ENCODE measurements at places on chromosomes 1 and 21.

- DNase-seq, result no peak
Observed at GRCh38 chr1:6603915-6604558, 1.4 kb upstream of the KLHL21 start.

DNA sequence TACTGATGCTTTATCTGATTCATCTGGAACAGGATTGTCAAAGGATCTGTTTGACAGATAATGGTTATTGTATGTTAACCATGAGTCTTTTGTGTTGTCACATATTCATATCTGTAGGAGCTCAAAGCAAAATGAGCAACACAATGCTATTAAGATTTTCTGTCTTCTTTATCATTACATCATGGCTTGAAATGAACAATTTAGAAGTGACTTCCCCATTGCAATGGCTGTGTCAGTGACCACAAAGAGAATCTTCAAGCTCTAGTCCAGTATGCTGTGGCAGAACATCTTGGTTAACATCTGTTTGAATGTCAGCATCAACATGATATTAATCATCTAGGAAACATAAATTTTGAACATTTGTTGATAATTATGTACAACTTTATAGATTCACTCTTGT lies 1148.5 kb downstream of the PLA2G4A start:
- no peak for DNase-seq

- DNase-seq, result no peak
Observed at GRCh38 chr1:43572538-43572937, 41.9 kb downstream of the PTPRF start.

DNA sequence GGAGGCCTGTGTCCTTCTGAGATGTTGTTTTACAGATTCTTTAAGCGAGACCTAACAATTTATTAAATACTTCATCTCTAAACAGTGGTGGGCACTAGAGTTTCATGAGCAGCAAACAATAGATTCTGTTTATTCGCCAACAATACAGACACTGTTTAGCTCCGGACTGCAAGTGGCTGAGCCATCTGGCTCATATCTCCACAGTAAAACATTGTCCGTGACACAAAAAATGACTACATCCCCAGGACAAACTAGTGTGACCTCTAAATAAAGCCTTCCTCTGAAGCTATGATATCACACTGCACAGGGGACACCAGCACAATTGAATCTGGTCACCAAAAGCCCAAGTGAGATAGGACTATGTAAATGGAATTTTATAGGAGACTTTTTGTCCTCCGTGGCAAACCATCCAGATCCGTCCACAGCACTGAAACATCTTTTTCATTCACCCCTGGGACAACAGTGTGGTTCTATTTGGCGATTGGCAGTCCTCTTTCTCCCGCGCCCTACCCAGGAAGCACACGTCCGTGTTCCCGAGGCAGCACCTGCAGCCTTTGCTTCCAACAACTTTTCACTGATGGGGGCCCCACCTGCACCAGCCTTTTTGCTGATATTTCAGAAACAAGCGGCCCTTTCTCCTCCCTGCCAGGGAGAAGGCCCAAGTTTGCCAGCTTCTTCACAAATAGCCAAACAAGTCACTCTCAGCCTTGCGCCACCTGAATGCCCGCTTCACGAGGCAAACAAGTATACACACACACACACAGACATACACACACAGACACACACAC lies 47.4 kb downstream of the OLIG1 start:
- no peak for DNase-seq

- no peak for DNase-seq
Observed at GRCh38 chr1:17950728-17951127, 156.9 kb upstream of the IGSF21 start.

DNA sequence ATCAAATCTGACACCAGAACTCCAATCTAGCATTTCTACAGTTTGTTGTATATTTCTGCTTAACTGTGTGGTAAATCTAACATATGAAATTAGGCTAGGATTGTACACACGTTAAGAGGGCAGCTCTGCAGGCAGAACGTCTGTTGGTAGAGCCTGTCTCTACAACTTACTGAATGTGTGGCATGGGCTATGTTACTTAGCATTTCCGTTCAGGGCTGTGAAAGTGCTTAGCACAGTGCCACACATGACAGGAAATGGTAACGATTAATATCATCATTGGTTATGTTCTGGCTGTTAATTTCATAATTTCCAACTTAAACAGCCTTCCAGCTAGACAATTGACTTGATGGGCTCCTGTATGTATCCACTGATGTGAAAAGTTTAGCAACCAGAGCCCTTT lies 9.6 kb upstream of the C8B start:
- DNase-seq, result no peak

DNA sequence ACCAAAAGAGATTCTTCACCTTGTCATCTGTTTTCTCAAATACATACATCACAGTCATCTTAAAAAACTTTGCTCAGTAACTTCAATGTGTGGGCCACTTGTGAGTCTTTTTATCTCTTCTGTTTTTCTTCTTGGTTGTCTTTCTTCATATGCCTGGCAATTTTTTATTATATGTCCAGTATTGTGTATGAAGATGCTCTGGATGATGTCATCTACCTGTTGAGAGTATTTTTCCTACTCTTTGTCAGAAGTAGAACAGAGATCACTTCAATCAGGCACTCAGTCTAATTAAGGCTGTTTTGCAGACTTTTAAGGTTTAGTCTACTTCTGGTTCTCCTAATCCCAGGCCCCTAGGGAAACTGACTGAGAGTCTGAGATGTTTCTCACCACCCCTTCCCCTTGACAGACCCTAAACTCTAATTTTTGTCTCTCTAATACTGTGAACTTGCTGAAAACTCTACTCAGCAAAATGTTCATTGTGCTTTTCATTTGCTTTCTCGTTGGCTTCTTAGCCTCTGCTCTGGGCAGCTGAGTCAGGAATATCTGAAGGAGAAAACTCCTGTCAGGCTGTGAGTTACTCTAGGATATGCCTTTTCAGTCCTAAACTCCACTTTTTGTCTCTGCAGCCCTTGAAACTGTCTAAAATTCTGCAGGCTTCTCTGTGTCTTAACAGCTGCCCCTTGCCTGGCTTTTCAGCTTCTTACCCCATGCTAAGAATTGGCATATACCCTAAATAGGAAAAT lies 33.0 kb upstream of the DNAJC6 start:
- DNase-seq, result no peak

GRCh38 chr1:47262787-47263413 lies 30.9 kb upstream of the TAL1 start:
- no peak for DNase-seq

- no peak for DNase-seq
Observed at GRCh38 chr1:208576425-208576824, 332.2 kb upstream of the PLXNA2 start.

DNA sequence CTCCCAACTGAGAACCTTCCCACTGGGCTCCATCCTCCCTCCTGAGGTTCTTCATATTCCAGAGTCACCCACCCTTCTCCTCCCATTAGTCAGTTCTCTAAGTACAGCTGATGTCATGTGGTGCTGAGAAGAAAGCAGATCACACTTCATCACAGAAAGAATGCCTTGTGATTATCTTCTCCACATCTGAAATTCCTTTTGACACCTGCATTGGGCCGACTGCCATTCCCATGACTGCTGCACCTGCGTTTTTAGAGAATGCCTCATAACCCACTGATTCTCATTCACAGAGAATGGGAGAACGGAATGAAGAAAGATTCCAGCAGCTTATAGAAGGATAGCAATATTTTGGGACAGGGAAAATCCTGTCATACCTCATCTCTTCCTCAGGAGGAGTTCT lies 14.3 kb downstream of the LEPR start:
- DNase-seq, result no peak

- no peak for DNase-seq
Observed at GRCh38 chr21:35324372-35325220, 275.5 kb upstream of the RUNX1 start.

- DNase-seq, result no peak
Observed at GRCh38 chr1:41396084-41396483, 34.9 kb downstream of the FOXO6 start.

DNA sequence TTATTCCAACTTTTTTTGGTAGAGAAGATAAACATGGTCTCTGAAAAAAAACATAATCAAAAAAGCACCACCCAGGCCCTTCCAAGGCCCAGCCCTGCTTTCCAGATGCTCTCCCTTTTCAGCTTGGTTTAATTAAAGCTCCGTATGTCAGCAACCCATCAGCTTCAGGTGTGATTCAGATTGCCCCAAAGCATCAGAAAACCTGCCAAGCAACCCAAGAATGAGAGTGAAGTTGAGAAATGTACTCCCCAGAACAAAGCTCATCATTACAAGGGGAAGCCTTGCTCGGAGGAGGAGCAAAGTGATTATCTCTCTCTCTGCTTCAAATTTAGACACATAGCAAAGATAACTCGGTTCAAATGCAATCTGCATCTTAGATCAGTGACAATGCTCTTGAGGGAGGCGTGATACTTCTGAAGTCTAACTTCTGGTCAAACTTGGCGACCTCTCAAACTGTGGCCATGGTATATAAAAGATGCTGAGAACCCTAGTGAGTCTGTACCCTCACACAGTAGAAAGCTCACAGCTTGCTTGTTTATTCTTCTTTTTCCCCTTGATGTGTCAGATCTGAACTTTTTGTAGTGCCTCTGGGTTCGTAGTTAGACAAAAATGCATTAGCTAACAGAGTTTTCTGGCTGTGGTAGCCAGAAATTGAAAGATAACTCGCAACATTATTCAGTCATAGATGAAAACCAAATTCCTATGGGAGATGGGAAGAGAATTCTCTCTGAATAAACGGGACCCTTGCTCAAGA lies 63.3 kb upstream of the ZC3H11B start:
- no peak for DNase-seq

DNA sequence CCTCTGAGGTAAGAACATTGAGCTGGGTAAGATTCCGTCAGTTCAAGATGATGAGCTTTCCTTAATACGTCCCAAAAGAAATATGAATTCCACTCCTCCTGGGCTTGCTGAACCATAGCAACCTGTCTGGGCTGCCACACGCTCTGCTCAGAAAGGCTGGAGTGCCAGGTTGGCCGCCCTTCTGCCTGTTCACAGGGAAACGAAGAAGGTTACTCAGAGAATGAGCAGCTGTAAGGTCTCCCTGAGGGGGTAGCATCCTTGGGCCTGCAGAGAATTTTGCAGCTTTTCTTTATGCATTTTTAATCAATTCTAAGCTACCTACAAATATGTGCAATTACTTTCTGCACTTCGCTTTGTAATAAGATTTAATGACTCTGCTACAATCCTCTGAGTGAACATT lies 130.7 kb upstream of the BACE2 start:
- no peak for DNase-seq

- DNase-seq, result no peak
Observed at GRCh38 chr1:41842993-41843755, 75.5 kb downstream of the HIVEP3 start.

GRCh38 chr1:113871597-113872113 lies at the start of gene PTPN22:
Gene PTPN22 (minus strand): TSS chr1:113871712.
- DNase-seq, result peak; percentile 56

GRCh38 chr1:91754348-91754747 lies 131.6 kb downstream of the TGFBR3 start:
- no peak for DNase-seq

GRCh38 chr1:17957588-17958267 lies 149.9 kb upstream of the IGSF21 start:
- no peak for DNase-seq

DNA sequence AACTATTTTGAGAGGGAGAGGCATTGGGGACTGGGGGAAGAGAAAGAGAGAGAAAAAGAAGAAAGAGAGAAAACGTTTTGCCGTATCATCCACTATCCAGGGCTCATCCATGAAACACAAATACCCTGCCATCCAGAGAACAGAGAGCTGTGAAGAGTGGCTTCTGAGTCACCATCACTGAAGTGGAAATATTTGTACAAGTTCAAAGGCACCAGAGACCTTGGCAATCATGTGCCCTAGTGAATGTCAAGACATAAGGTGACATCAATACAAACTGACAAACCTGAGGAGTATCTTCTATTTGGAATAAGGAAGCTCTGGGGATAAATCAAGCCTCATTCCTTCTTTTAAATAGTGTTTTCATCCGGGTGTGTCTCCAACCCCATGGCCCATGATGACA lies 197.2 kb upstream of the PROX1 start:
- no peak for DNase-seq

DNA sequence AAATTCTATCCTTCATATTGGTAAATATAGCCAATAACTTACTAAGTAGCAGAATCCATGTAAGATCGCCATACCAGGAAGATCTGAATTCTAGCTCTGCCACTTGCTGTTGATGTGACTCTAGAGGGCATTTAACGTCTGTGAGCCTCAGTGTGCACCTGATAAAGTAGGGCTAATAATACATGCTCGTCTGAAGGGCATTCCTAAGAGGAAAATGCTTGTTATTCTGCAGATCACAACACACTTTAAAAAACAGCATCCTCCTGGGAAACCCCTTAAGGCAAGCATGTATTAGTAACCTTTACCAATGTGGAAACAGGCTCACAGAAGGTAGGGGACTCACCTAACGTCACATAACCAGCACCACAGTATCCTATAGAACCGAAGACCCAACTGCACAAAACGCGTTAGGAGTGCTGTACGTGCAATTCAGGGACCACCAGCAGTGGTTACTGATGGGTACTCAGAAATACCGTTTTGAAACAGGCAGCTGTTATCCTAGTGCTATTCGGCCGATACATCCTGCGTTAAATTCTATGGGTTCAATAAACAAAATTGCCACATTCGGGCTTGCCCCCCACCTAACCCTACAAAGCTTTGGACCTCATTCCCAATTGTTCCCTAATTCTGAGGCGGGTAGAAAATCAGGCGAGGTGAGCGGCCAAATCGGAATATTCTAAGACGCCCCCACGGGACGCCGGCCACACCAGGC lies 758 bp downstream of the DEPDC1 start:
- no peak for DNase-seq

DNA sequence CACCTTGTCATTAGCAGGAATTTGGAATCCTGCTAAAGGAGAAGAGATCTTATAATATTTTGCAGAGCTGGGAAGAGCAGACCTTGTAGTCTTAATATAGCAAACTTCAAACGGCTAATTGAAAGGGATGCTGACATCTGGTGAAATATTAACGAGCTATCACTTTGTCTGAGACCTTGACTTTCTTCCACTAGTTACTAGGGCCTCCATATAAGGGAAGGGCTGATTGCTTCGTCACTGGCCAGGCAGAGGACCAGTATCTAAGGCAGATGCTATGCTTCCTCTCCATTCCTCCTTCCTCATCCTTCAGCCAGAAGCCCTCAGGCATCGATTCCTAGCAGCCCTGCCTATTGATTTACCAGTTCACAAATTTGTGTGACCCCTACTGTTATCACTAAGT lies 6.0 kb upstream of the VTCN1 start:
- no peak for DNase-seq

GRCh38 chr1:53361541-53361961 lies 33.7 kb upstream of the LRP8 start:
- no peak for DNase-seq

GRCh38 chr1:9716404-9717192 lies 65.1 kb downstream of the PIK3CD start:
- no peak for DNase-seq

- no peak for DNase-seq
Observed at GRCh38 chr1:186454981-186455380, 5.9 kb downstream of the PDC start.

Data from stimulated activated CD8-positive, alpha-beta memory T cell treated with anti-CD3 and anti-CD28 coated beads, Interleukin-2, amount 100 ng/mL, for 48 hours (primary cell).